ENCODE measurements at places on chromosomes 7 and 10.

GRCh38 chr7:26011039-26011696, 140.8 kb upstream of the NFE2L3 start:
- no peak for DNase-seq

- peak; percentile 75 for DNase-seq
These were observed 1.8 kb downstream of the CHRM2 start for GRCh38 chr7:136869991-136870865.

DNA sequence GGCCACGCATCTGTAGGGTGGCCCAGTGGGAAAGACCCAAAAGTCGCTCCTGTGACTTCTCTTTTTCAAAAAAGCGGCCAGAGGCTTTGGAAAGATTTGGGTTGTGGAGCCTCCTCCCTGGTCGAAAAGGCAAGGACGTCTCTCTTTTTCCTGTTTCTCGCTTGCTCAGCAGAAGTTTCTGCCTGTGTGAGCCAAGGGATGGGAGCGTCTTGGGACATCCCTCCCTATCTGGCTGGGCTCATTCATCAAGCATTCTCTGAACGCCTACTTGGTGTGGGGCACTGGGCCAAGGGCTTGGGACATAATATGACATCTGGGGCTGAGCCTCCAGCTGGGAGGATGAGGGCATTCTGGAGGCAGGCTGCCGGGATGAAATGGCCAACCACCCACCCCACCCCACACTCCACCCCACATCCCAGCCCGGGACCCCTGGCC, 120.9 kb downstream of the C10orf105 start:
- no peak for DNase-seq

DNA sequence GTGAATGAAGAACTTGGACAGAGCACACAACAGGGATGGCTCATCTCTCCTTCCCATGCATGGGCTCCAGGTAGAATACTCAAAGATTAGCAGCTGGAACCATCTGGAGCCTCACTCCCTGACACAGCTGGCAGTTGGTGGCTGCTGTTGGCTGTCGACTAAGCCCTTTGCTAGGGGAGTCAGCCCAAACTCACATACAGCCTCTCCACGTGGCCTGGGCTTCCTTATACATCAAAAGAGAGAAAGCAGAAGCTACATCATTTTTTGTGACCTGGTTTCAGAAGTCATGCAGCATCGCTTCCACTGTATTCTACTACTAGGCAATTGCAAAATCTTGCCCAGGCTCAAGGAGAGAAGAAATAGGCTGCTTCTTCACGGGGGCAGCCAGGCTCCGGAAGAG, 24.4 kb downstream of the ASNS start:
- DNase-seq = no peak

DNA sequence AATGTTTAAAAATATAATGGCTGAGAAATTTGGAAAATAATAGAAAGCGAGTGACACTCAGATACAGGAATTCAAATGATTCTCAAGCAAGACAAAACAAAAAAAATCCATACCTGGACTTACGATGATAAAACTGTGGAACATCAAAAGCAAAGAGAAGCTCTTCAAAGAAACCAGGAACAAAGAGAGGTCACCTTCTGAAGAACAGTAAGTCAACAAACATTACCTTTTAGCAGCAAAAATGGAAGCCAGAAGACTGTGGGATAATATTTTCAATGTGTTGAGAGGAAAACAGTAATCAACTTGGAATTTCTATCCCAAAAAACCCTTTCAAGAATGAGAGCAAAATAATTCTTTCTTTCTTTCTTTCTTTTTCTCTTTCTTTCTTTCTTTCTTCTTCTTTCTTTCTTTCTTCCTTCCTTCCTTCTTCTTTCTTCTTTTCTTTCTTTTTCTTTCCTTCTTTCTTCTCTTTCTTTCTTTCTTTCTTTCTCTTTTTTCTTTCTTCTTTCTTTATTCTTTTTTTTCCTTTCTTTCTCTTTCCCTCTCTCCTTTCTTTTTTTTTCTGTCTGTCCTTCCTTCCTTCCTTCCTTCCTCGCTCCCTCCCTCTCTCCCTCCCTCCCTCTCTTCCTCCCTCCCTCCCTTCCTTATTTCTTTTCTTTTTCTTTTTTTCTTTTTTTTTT, 1.8 kb upstream of the CPA5 start:
- DNase-seq = peak; percentile 57

- peak; percentile 88 for DNase-seq
These were observed 9.5 kb downstream of the ANKRD1 start for GRCh38 chr10:90911133-90912051.

- no peak for DNase-seq
These were observed 161.2 kb upstream of the FAM3C start for GRCh38 chr7:121557034-121557892.

DNA sequence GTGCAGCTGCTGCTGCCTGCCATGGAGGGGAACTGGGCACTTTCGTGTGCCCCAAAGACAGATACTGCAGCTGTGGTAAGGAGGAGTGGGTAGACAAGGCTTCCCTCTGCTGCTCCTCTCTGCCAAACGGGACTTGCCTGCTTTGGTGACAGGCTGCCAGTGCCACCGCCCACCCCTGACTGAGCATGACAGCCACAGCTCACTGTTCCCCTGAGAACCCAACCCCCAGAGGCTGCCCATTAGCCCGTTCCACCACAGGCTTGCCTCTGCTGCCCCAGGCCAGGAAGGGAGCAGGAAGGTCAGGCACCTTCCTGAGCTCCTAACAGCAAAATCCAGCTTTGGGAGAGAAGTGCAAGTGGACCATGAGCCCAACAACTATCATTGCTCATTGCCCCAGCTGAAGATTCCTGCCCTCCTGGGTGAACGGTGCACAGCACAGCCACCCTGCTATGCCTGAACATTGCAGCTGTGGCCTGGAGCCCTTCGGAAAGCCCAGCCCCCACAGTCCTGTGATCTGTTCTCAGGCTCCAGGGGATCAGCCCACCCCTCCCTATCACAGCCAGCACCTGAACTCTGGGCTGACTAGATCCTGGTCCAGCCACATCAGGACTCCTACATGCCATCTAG, 58.7 kb upstream of the ANTXRL start:
- no peak for DNase-seq

DNA sequence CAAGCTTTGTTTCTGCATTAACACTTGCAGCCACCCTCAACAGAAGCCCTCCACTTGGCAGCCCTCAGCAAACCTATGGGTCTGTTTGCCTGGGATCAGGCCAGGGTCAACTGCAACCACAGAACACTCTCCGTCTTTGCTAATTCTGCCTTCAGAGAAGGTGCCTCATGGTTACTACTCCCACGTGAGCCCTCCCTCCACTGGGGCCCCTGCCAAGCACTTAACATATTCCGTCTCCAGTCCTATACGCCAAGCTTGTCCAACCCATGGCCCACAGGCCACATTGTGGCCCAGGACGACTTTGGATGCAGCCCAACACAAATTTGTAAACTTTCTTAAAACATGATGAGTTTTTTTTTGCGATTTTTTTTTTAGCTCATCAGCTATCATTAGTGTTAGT, 54.7 kb downstream of the HSPA12A start:
- DNase-seq = no peak

- DNase-seq = peak; percentile 99
These were observed 32.8 kb upstream of the RHEB start for GRCh38 chr7:151552352-151553028.

GRCh38 chr10:124151466-124152095, 58.2 kb upstream of the CHST15 start:
- DNase-seq = no peak

DNA sequence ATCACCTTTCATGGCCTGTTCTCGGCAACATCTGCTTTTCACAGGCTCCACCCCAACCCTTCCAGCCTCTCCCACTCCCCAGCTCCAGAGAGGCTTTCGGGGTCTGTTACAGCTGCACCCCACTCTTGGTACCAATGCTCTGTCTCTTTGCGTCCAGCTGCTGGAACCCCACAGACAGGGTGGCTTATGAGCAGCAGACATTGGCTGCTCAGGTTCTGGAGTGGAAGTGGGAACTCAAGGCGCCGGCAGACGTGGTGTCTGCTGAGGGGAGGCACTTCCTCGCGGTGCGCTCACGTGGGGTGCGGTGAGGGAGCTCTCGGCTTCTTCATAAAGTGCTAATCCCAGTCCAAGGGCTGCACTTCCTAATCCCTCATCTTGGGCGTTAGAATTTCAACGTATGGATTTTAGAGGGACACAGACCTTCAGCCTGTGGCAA, 185.7 kb downstream of the ELFN1 start:
- DNase-seq = no peak

DNA sequence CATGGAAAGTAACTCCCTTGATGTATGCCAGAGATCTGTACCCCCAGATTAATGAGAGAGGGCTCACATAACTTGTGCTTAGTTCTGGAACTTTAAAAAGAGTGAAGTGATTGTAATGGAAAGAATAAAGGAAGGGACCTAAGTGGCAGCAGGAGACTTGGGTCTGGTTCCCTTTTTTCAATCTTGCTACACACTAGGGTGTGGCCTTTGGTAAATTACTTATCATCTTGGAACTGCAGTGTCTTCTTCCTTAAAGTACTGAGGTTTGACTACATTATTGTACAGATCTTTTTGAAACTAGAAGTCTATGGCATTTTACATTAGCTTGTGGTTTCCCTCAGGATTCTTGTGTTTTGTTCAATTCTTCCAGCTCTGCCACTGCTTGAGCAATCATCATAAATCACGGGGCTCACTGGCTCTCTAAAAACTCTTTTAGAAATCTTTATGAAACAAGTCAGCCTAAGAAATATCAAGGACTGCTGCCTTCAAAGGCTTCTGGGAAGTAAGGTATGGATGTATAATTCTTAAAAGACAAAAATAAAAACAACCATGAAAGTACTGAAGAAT, 22.5 kb upstream of the CHRM2 start:
- no peak for DNase-seq

DNA sequence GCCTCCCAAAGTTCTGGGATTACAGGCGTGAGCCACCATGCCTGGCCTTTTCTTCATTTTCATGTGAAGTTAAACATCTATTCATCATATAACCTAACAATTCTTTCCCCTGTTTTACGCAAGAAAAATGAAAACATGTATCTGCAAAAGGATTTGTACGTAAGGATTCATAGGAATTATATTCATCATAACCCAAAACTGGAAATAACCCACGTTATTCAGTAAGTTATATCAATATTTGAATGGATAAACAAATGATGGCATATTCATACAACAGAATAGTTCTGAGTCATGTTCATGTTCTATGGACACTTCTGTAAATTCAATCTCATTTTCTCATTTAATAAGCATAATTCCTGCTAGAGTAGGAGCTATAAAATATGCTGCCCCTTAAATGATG, 35.2 kb upstream of the CAV2 start:
- DNase-seq = no peak
